ENCODE measurements at places on chromosomes 12 and 14.

- DNase-seq: no peak
Observed at GRCh38 chr14:105260959-105261358, 12.6 kb downstream of the BTBD6 start.

- DNase-seq: no peak
Observed at GRCh38 chr12:23950210-23950774, 822 bp upstream of the SOX5 start.

DNA sequence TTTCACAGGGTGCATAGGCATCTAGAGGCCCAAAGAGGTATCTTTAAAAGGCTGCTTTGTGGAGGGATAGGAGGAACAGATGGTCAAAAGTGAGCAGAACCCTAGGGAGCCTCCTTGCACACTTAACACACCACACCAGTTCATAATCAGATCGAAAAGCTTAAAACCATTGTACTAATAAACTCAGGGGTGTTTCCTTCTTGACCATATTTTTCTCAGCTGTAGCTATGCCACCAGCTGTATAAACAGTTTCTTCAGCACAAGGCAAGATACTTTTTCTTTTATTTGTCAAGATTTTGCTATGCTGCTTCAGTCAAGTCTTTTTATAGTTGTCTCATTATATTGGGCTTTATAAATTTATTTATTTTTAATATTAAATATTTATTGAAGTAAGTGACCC, 88.7 kb downstream of the RIC8B start:
- DNase-seq: no peak

DNA sequence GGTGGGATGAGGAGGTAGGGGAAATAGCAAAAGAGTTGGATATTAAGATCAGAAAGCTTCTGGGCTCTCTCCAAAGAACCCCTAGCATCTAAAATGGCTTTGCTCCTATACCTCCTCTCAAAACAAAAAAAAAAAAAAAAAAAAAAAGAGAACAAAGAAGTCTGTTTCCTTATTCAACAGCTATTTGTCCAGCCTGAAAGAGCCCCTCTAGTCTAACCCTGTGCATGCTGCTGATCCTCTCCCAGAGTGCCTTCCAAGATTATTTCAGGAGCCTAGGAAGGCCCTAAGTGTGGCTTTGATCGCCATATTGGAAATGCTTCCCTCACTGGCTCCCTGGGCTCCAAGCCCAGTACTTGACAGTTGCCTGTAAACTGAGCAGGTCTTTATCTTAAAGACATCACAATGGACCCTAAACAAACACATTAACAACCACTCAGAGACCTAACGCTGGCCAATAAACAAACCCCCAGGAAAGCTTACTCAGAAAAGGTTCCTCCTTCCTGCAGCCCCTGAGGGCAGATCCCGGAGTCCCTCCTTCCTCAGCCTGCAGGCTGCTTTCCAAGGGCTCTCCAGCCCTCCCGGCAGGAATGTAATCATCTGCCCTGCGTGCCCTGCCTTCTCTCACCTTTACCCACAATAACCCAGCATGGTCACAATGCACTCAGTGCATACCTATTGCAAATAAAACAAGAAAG, 17.4 kb upstream of the COL2A1 start:
- DNase-seq: no peak
